ENCODE measurements at places on chromosomes 1 and 21.

DNA sequence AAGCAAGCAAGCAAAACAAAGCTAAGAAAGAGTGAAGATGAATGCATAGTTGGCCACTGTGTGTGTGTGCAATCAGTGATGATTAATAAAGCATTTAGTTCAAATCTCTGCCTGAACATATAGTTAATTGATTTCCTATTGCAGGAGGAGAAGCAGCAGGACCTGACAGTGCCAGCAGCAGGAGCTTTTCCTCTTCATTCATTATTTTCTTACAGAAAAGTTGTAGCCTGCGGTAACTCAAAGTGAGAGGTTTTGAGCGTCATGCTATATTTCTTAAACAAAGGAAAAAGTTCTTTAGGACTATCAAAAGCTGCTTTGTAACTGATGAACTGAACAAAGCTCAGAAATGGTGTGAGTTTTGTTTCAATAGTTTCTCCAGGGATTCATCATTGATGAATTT, 379.9 kb downstream of the PTBP2 start:
- no peak for DNase-seq

- no peak for DNase-seq
These were observed 81.4 kb downstream of the TGFBR3 start for GRCh38 chr1:91804546-91805023.

DNA sequence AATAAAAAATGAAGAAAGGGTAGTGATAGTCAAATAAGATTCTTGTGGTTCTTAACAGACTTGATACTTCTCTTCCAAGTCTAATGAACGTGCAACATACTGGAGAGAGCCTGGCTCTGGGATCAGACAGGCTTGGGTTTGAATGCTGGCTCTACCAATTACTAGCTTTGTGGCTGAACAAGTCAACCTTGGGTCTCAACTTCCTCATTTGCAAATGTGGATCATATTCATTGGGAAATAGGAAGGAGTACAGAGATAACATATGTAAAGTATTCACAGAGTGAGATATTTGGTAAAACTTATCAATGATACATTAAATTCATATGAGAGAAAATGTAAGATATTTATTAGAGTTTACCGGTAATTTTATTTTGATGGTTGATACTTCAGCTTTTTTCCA, 2.0 kb downstream of the EDEM3 start:
- DNase-seq: peak; percentile 77

DNA sequence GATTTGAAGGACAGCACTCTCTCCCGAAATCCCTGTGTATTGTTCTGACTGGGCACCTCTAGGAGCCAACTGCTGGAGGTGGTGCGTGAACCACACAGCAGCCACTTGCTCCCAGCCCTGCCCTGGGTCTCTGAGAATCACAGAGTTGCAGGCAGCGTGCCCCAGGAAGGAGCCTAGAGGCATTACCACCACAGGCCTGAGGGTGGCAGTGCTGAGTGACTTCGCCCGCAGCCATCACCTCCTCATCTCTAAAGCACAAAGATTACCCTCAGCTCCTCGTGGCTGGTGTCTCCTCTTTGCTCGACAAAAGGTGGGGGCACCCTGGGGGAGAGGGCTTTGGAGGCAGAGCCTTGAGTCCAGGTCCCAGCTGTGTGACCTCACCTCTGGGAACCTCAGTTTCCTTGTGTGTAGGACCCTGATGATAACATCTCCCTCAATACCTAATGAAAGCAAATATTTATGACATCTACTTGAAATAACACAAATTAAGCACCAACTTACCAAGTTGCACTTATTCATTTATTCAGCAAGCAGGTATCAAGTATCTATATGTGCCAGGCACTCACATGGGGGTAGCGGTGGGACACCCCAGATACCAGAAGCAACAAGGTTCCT, 86.3 kb downstream of the VWA5B1 start:
- peak; percentile 40 for DNase-seq

DNA sequence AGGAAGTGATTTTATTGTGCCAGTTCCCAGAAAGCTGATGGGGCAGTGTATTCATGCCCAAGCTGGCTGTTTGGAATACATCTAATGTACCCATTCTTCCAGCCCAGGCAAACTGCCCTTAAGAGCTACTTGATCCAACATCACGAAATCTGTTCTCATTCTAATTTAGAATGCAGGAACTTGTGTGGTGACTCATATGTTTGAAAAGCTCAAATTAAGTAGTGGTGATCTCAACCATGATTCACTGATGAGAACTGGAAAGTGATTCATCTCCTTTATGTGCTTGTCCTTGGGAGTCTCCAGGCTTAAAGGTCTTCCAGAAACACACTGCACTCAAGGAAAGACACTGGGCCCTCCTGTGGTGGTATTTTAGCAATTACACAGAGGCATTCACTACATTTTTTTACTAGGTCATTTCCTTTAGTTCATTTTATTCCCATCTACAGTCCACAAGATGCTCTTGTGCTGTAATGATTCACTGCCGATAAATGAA, 65.4 kb downstream of the RPE65 start:
- no peak for DNase-seq

GRCh38 chr1:32984090-32984454, 19.5 kb upstream of the RNF19B start:
- no peak for DNase-seq

- no peak for DNase-seq
These were observed 15.9 kb downstream of the RCAN1 start for GRCh38 chr21:34598931-34599400.

- DNase-seq: no peak
These were observed 40.1 kb upstream of the COL6A2 start for GRCh38 chr21:46057710-46058241.

- no peak for DNase-seq
These were observed 123.5 kb downstream of the KIAA0319L start for GRCh38 chr1:35433714-35434113.

DNA sequence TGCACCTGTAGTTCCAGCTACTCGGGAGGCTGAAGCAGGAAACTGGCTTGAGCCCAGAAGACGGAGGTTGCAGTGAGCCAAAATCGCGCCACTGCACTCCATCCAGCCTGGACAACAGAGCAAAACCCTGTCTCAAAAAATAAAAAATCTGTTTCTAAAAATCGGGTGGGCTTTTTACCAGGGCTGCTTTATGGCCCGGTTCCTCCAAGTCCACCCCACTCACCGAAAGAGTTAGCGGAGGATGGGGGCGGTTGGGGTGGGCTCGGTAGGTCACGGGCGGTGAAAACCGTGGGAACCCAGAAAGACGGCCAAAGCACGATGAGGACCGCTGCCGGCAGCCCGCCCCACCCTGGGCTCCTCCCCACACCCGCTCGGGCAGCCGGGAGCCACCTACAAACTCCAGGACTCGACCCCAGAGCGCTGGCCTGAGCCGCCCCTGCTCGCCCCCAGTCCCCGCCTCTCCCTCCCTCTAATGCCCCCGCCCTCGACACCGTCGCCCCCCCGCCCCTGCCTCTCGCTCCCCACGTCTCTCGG, 846 bp upstream of the PER3 start:
- DNase-seq: peak; percentile 32

DNA sequence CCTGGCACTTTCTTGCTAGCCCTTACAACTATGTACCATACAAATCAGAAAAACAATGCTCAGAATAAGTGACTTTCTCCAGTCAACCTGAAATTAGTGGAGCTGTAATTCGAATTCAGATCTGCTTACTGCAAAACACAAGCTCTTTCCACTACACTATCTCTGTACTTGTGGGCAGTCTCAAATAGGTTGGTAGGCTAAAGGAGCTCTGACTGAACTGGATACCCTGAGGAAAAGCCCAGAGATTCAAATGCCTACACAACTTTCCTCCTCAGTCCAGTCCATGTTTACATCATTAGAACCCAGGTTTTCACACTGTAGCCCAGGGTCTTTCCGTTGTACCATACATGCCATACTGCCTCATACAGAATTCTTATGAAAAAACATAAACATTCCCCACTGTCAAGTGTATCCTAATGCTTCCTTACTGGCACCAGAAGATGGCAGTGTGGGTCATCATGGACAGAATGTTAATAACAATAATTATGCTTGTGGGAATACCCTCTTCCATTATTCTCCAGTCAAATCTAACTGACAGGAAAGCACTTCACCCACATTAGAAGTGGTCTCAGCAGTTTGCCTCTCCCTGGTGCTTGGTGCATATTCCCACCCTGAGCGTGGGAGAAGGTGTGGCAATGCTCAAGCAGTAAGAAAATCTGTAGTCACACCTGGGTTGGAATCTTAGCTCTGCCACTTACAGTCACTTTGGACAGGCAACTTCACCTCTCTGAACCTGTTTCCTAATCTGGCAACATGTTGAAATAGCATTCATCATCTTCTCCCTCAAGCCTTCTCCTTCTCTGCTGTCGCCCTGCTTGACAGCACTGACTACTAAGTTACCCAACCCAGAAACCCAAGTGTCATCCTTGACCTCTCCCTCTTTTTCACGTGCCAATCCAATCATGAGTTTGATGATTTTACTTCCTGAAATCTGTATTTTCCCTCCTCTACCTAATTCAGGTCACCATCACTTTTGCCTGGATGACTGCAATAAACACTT, 14.4 kb upstream of the ZFYVE9 start:
- DNase-seq: peak; percentile 20

GRCh38 chr1:228166170-228166936, 749 bp downstream of the IBA57 start:
- DNase-seq: peak; percentile 25

GRCh38 chr1:154857441-154858215, 12.5 kb downstream of the KCNN3 start:
- DNase-seq: no peak

GRCh38 chr1:14321422-14321821, 277.1 kb upstream of the KAZN start:
- no peak for DNase-seq

DNA sequence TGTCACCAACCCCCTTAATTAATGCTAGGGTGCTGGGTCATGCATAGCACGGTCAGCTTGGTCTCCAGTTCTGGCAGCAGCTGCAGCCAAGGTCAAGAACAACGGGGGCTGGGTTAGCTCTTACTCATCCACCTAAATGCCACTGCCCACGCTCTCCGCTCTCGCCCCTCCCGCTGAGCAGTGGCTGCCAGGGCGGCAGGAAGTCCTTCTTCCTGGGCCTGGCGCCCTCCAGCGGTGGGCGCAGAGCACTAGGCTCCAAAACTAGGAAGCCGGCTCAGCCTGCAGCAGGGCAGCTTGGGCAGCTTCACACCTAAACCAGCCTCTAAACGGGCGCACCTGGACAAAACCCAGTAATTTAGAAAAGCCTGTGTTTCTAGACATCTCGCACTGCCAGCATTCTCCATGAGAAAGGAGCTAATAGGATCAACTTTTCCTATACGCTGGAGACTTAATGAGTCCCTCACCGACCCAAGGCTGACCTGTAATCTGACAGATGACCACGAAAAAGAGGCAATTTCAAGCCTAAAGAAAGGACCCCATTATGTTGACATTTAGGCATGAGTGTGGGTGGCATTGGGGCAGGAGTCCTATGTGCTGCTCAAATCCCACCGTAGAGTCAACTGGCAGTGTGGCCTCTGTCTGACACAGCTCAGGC, 78.4 kb upstream of the LRRN2 start:
- peak; percentile 31 for DNase-seq

DNA sequence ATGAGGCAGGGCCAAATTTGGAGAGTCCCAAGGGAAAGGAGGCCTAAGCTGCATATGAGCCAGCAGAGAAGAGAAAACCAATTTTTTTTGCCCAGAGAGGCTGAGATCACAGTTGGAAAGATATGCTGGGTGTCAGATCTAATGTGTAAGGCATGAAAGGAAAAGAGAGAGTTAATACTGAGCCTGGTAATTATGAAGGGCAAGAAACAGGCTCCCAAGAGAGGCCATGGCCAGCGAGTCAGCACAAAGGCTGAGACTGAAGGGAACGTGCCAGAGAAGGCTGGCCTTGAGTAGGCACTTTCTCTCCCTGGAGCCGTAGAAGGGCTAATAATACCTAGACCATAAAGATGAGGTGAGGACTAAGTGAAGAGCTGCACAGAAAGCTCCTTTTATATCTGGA, 31.8 kb upstream of the BEND5 start:
- DNase-seq: no peak

DNA sequence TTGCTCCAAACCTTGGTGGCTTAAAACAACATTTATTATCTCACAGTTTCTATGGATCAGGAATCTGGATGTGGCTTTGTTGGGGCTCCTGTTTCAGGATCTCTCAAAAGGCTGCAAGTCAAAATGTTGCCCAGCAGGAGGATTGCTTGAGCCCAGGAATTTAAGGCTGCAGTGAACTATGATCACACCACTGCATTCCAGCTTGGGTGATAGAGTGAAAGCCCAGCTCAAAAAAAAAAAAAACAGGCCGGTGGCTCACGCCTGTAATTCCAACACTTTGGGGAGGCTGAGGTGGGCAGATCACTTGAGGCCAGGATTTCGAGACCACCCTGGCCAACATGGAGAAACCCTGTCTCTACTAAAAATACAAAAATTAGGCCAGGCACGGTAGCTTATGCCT, 30.0 kb downstream of the BCAS2 start:
- DNase-seq: no peak

GRCh38 chr1:173354937-173355280, 122.2 kb upstream of the PRDX6 start:
- DNase-seq: no peak

- no peak for DNase-seq
These were observed 3.2 kb upstream of the GUK1 start for GRCh38 chr1:228136901-228137300.
